ENCODE measurements at places on chromosomes 5 and 9.

GRCh38 chr9:122464633-122465567 is 12.8 kb downstream of the OR1J1 start:
- peak; percentile 68 for DNase-seq

DNA sequence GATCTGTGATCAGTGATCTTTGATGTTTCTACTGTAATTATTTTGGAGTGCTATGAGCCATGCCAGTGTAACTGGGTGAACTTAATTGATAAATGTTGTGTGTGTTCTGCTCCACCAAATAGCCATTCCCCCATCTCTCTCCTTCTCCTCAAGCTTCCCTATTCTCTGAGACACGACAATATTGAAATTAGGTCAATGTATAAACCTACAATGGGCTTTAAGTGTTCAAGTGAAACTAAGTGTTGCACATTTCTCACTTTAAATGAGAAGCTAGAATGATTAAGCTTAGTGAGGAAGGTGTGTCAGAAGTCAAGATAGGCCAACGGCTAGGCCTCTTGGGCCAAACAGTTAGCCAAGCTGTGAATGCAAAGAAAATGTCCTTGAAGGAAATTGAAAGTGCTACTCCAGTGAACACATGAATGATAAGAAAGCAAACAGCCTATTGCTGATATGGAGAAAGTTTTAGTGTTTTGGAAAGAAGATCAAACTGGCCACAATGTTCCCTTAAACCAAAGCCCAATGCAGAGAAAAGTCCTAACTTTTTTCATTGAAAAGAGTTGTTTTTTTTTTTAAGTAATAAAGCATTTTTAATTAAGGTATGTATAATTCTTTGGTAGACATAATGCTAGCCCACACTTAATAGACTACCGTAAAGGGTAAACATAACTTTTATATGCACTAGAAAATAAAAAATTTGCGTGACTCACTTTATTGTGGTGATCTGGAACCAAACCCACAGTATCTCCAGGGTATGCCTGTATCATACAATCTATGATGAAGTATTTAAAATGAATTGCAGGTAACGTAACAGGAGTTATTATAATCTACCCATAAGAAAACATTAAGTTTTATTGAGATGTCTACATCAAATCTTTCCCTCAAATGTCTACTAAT is 42.5 kb upstream of the ALDH1A1 start:
- DNase-seq: no peak

DNA sequence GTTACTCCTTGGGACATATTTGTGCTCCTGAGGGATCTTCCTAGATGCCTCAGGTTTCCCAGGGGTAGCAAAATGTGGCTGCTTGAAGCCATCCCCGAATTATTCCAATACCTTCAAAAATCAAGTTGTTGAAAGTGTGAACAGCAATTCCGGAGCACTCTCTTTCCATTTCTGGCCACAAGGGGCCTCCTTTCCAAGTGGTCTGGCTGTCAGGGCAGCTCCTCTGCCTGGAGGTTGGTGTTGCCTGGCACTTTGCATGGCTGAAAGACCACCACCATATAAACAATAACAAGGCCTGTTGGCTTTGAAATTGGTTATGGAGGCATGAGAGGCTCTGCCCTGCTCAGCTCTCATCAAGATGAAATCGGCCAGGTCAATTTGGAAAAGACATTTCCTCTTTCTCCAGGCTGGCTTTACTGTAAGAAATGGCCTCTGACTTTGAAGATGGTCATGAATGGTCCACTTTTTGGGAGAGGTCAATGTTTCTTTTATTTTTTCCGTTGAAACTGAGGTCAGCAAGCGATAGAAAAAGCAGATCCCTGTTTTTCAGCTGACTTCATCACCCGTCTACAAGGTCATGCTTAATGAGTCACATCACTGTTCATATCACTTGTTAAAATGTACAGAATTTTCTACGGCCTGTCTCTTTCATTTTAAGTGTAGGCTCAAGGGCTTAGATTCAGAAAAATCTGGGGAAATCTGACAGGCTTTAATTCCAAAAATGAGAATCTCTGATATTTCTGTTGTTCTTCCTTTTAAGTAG is 481.1 kb upstream of the ZNF608 start:
- no peak for DNase-seq

DNA sequence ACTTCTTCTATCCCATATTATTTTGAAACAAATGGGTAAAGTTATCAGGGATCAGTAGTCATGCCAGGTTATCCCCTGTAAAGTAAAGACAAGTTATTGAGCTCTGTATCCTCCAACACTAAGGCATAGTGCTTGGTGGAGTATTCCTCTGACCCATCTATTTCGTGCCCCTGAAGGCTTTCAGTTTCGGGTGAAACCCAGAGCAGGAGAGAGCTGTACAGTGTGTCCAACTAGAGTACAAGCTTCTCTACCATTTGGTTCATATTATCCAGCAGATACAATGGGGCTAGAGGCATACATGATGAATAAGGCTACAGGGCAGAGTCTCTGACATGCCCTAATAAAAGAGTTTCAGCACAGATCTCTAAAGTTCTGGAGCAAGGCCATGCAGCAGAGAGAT is 3.2 kb upstream of the SLC22A4 start:
- no peak for DNase-seq

DNA sequence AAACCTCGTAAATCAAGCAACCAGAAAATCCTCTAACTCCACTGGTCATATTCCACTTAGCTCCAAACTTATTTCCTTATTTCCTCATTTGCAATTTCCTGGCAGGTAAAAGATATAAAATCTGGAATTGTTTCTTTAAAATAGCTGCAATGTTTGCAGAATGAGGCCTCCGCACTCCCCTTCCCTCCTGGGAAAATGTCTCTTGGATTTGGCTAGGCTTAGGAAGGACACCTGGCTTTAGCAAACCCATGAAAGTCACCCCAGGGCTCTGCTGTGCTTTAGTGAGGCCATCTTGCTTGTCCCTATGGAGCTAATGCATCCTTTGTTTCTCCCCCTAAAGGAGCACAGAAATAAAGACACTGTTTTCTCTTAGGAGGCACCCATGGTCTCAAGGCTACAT is 10.5 kb downstream of the ARSB start:
- no peak for DNase-seq

GRCh38 chr9:116383133-116383532 is 229.5 kb downstream of the PAPPA start:
- no peak for DNase-seq

DNA sequence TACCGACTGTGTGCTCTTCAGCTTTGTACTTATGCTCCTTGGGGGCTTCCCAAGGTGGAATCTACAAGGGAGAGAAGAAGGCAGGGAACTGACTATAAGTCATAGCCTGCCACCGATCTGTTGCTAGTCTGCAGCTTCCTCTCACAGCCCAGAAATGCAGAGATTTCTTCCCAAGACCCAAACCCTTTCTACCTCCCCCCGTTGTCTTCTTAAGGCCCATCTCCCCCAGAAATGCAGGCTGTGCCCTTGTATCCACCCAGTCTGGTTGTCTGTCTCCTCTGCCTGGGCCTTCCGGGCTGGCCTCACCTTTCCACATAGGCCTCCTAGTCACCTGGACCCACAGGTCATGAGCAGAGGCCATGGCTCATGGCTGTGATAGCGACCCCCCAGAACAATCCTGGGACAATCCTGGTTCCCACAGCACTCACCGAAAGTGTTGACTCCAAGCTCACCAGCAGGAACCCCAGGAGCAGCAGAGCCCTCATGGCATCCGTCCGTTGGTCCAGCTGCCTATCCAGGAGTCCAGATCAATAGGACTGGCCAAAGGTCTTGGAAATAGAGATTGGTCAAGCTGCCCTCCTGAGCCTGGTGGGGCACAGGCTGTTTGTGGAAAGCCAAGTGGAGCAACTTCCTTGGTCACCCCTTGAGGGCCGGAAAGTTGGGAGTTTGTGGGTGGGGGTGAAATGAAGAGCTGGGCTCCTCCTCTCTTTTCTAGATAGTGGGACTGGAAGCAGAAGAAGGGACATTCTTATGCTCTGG is at the start of gene F12:
Gene F12 (minus strand): TSS at position 522 of the 759 bp plus-strand sequence. CDS start 37 bp downstream, at position 485.
- DNase-seq: no peak

GRCh38 chr9:37961351-37961750 is 57.4 kb upstream of the SLC25A51 start:
- DNase-seq: no peak

DNA sequence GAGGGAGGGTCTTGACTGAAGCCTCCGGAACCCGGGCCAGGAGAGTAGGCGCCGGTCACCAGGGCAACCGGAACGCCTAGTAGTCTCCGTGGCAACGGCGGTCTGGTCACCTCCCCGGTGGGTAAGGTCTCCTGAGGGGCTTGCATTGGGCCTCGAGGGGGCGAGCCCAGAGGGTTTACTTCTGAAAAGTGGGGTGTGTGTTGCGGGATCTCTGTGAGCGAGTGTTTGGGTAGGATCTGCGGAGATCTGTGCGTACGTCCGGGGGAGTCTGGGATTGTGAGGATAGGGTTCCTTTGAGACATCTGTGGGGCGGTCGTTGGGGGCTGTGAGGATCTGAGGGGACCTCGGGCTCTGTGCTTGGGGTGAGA is at the start of gene FAM221B:
Gene FAM221B (minus strand): TSS at position 17 of the 368 bp plus-strand sequence. CDS start 2,571 bp downstream, outside the sequence.
- no peak for DNase-seq

GRCh38 chr5:165370794-165371193 is 1865.4 kb downstream of the MAT2B start:
- DNase-seq: no peak

GRCh38 chr9:26034786-26035185 is 356.5 kb upstream of the TUSC1 start:
- no peak for DNase-seq

- DNase-seq: no peak
These were observed 175.4 kb downstream of the KIAA0825 start for GRCh38 chr5:94442991-94443390.

- DNase-seq: no peak
These were observed 58.1 kb downstream of the PTCH1 start for GRCh38 chr9:95458666-95459065.

DNA sequence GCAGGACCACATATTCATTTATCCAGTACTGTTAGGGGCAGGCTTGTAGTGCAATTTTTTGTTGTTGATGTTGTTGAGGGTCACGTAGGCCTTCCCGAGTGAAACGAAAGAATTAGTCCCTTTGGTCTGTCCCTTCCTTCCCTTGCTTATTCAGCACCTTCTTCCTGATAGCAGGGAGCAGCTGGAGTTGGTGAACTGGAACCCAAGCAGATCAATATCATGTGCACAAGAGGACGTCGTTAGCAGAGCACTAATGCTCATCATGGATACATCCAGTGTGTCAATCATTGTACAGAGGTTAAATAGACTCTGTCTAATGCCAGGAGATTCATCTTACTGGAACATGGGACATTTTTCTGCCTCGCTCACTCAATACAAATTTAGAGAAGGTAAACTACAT is 33.0 kb upstream of the MAP1B start:
- no peak for DNase-seq

- DNase-seq: no peak
These were observed 15.3 kb upstream of the KIF27 start for GRCh38 chr9:83936523-83936922.

DNA sequence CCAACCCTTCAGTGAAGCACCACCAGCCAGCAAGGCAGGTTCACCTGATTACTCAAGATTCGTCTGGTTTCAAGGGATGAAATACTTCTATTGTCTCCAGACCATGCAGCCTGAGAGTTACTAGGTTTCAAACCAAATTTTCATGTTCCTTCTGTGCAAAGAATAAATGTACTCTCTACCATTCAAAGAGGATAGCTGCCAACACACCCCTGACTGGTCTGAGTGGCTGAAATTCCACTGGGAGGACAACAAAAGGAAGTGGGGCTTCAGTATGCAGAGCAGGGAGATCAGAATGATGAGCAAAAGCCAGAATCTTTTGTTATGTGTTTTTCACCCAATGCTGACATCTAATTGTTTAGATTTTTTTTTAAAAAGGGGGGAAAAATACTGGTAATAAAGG is 356.3 kb downstream of the BNC2 start:
- no peak for DNase-seq

DNA sequence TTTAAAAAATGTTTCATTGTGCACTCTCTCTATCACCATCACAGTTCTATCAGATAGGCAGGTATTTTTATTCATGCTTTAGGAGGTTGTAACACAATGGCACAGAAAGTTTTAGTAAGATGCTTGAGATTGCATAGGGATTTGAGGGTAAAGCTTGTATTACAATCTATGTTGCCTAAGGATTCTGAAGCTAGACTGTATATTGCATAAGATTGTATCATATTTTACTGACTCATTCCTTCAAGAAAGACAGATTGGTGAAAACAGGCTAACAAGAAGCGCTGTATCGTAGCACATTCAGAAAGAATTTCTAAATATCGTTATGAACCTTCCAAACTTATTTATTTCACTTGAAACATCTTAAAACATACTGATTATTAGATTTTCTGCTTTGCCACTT is 577.7 kb downstream of the EBF1 start:
- DNase-seq: no peak

DNA sequence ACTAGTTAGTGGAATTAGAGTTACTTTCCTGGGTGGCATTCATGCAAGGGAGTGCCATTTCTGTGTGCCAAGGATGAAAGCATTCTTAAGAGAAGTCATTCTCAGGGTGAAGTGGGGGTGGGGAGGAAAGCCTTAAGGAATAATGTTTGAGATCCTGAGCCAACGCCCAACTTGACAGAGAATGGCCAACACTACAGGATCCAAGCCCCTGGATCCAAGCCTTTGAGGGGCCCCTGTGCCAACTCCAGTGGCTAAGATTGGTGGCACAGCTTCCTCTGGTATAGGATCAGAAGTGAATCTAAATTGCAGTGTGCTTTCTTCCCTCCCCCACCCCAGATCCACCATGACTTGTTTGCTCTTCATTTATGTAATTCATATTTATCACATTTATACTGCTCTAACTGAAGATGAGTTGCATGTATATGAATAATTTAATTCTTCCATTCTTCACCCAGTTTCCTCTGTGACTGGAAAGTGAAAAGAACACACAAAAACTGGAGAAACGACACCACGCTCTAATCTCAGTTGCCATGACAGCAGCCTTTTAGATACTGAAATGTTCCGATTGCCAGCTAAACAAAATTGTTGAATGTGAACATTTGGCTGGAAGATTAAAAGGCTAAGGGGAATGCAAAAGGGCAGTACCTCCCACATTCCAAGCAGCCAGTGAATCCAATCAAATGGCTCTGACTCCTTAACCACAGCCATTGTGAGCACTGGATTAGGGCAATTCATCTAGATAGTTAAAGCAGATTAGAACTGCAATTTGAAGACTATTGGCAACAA is 4.5 kb downstream of the ZNF608 start:
- no peak for DNase-seq

DNA sequence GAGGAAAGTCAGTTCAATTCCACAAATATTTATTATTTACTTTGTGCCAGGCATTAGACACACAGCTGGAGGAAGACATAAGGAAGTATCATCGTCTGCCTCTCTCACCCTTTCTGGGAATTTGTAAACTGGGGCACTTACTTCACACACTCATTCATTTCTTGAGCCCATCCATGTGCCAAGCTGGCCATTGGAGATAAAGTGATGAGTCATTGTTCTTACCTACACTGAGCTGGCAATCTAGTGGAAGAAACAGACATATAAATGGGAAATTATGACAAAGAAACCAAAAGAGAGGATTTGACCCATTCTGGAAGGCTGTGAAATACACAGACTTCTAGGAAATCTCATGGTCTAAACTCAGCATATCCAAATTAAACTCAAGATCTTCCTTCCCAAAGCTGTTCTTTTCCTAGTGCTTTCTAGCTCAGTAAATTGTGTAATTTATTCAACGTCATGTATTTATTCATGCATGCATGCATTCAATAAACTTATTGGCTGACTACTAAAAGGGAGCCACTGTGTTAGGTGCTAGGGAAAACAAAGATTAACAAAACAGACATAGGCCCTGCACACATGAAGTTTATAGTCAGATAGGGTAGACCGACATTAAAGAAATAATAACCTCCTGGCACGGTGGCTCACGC is 65.3 kb downstream of the SH3RF2 start:
- no peak for DNase-seq
